ENCODE measurements at places on chromosomes 6 and 20.

DNA sequence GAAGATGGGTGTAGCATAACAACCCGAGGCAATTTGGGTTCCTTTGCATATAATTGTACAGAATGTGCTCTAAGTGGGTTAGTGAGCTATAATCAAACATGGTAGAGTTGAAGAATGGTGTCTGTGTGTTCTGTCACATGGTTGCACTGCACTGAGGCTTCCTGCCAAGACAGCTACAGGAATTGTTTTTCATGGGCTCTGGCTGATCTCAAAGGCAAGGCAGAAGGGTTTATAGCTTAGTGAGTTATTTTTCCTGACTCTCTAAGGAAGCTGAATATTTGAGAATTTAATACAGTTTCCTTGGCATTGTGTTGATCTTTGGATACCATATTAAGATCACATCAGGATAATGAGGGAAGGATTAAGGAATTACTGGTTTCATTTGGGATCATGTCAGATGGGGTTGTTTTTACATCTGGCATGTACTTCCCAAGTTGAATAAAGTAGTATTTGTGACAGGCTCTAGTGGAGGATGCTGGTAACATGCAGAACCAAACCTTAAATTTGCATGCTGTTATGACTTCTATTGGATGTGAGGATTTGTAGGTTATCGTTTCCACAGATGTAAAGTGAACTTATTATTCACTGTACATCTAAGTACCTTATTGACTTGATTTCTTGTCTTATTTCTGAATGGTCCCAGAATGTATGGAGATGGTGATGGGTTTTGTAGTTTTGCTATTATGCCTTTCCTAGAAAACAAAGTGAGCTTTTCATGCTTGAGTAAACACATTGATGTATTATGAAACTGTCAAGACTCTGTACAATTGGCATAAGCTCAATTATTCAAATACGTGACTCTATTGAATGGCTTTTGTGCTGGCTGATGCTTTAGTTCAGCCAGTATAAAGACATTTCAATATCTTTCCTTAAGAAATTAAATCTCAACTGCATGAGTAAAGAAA is 43.3 kb downstream of the LRRC1 start:
- no peak for DNase-seq

- DNase-seq: no peak
Measured at GRCh38 chr20:44750081-44750805, 4.6 kb downstream of the KCNK15 start.

GRCh38 chr6:35082733-35083403 is 58.3 kb downstream of the TCP11 start:
- no peak for DNase-seq

GRCh38 chr6:42748203-42748898 is 2.4 kb upstream of the TBCC start:
- no peak for DNase-seq

- no peak for DNase-seq
Measured at GRCh38 chr6:155248008-155249001, 15.5 kb upstream of the CLDN20 start.

GRCh38 chr6:169579407-169580111 is 122.3 kb downstream of the WDR27 start:
- DNase-seq: no peak

DNA sequence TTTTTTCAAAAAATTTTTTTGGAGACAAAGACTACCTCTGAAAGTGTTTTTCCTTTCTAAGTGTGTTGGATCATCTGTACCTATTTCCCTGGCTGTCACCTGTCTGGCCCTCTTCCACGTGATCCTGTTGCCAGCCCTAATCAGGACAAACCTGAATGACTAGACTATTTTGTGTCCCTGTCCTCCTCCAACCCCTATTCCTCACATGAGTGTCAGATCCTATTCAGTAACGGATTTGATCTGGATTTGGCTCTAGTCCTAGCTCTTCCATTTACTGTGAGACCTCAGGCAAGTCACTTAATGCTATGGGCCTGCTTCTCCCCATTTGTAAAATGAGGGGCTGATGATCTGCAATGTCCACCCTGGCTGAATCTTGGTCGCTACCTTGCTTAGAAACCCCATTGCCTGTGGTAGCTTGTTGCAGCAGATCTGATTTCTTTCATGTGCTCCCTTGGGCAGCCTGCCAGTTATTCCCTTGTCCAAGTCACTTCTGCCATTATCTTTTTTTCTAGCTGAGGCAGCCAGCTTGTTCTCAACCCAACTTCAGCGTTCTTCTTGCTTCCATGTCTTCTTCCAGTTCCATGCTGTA is 4.8 kb downstream of the PHF20 start:
- DNase-seq: no peak

DNA sequence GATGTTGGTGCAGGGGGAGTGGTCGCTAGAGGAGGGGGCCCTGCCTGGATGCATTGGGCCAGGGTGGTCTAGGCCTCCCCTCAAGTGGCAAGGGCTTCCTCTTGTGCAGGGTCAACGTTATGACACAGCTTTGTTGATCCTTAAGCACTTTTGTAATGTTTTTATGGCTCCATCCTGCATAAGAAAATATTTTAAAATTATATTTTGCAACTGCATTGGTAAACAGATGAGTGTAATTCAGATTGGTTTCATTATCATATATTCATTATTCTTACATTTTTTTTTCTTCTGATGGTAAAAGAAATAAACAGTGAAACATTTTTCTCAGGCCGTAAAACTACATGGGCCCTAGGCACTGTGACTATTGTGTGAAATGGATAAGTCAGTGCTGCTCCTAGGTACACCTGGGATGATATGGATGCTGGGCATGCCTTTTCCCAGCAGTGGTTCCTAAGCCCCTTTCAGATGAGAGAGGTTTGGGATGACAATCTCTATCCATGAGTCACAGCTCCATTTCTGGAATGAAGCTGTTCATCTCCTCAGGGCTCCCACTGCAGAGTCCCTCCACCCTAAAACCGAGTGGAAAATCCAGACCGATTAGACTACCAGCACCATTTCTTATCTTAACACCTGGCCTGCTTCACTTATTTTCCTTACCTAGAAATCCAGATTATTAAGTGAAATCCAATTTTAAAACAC is 5.8 kb upstream of the SIM1 start:
- no peak for DNase-seq

- DNase-seq: peak; percentile 13
Measured at GRCh38 chr6:119348748-119349360, 707 bp downstream of the MAN1A1 start.

- no peak for DNase-seq
Measured at GRCh38 chr20:34712525-34713192, 8.5 kb downstream of the TP53INP2 start.

DNA sequence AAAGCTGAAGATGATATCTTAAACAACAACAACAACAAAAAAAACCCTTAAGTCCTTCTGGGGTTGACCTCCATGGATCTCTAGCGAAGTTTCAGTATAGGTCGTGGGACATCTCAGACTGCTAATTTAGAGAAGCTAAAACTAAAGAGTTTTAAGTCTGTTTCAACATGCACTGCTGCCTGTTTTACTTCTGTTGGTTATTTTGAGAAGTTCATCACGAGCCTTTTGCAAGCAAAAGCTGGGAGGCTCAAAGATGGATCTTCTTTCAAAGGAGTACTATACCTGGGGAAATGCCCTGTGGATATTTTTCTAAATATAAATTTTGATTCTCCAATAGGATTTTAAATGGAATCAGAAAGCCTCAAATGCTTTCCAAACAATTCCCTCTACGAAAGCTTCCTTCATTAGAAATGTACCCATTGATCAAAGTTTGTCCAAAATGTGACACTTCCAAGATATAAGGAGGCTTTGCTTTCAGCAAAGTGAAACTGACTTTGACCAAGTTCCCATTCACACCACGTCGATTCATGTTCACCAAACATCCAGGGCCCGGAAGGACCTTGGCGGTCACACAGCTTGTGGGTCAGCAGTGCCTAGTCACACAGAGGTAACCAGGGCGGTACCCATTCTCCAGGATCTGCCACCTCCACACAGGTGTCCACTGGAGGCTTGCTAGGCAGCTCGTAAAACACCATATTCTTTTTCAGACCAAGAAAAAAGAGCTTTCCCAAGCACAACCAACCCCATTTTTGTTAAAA is 94.7 kb upstream of the QKI start:
- no peak for DNase-seq

GRCh38 chr6:143807103-143807772 is 35.9 kb upstream of the LTV1 start:
- DNase-seq: no peak

- no peak for DNase-seq
Measured at GRCh38 chr6:155260686-155261085, 3.1 kb upstream of the CLDN20 start.

Data from activated naive CD4-positive, alpha-beta T cell (primary cell).